NCI-H526 (cell line): ENCODE measurements at places on chromosomes 11 and 22.
A peak's percentile ranks its signal among the peaks of the same experiment; 100 is the strongest.

DNA sequence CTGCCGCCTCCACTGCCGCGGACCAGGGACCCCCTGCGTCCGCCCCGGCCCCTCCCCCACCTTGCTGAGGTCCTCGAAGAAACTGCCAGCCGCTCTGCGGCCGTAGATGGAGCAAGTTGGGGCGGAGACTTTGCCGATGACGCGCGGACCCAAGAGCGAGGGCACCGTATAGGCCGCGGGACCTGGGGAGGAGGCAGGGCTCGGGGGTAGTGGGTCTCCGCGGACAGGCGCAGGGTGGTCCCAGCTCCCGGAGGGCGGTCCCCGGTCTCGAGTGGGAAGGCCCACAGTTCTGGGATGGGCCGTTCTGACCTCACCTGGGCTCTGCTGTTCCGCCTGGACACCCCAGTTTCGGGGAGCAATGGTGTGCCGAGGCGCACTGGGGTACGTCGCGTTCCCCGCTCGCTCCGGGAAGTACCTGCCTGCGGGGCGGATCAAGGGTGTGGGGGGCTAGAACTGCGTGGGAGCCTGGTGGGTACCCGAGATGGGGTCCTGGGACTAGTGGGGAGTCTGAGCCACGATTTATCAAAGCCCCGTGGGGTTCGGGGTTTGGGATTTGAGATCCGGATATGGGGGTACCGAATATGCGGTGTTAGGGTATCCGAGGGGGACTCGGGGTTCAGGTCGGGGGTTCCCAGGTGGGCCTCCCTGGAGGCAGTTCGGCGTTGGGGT, 1.2 kb upstream of the TYMP start:
- peak; percentile 57 for DNase-seq

- no peak for DNase-seq
Observed at GRCh38 chr22:27718186-27719035, 83.1 kb downstream of the MN1 start.

GRCh38 chr11:132445859-132446291, 1075.5 kb downstream of the NTM start:
- DNase-seq = no peak

DNA sequence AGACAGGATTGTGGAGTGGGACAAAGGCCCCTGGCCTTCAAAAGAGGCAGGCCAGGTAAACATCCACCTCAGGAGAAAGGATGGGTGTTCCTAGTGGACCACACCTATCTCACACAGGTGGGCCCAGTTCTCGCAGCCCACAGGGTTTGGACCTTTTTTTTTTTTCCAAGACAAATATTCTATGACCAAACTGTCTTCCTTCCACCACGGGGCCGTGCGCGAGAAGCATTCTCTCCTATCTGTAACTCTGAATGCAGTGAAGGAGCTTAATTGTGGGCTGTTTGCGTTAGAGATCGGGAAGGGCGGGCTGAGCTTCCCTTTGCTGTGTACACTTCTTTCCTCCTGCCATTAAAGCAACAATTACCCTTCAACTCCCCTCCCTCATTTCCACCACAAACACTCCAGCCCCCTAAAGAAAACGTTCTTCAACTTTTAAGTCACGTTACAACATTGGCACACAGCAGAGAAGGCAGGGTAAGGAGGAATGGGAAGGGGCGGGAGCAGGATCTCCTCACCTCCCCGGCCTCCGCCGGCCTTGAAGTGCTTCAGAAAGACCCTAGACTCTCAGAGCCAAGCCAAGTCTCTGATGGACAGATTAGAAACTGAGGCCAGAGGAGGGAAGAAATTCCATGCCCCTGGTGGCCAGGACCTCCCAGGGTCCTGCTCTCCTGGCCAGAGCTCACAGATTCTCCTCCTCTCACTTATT, 238.4 kb downstream of the BUD13 start:
- DNase-seq = no peak

- DNase-seq = peak; percentile 67
Observed at GRCh38 chr11:77075425-77075905, 8.7 kb downstream of the CAPN5 start.

GRCh38 chr11:90274362-90274761, 51.5 kb upstream of the CHORDC1 start:
- DNase-seq = no peak

GRCh38 chr22:38412435-38413084, 42.4 kb downstream of the KCNJ4 start:
- DNase-seq = no peak

GRCh38 chr22:20033045-20033706, 12.3 kb downstream of the TANGO2 start:
- no peak for DNase-seq

GRCh38 chr11:45662096-45662664, 3.2 kb downstream of the CHST1 start:
- DNase-seq = no peak

- DNase-seq = peak; percentile 61
Observed at GRCh38 chr11:116687458-116688201, 85.2 kb downstream of the BUD13 start.
